ENCODE measurements at places on chromosomes 7 and 10.

- no peak for DNase-seq
Observed at GRCh38 chr10:54159924-54160323, 641.1 kb downstream of the PCDH15 start.

GRCh38 chr10:44552726-44553125, 167.8 kb upstream of the CXCL12 start:
- DNase-seq: no peak

- DNase-seq: peak; percentile 12
Observed at GRCh38 chr10:75283671-75284470, 48.1 kb upstream of the COMTD1 start.

DNA sequence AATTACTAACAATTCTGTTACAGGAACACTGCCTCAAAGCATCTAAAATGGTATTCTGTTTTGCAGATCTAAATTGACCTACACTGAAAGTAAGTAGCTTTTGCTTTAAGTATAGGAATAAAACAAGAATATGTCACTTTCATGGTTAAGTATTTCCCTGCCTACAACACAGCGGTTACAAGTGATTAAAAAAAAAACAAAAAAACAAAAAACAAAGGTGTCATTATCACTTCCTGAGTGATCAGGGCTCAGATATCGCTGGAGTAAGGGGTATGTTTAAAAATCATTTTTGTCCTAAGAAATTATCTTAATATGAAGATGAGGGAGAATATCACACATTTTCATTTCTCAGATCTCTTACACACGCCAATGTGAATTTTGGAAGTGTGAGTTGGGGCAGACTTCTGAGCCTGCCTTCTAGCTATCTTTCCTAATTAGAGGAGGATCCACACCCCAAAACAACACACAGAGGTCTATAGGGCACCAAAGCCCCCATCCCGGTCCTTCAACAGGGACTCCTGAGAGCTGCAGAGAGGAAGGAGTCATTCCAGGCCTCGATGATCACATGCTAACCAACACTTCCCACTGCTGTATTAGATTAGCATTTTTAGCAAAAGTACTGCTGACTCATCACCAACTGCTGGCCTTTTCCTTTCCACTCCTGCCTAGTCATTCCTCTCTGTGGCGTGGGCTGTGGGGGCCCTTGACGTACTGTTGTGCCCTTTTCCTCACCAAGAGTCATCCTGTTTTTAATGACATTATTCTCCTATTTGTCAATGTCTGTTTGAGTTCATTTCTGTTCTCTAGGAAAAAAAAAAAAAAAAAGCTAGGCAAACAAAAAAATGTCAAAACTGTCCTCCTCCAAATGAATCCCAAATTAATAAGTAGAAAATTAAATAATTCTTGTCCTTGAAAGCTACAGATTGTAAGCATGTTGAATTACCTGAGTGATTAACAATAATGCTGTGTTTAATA, 31.2 kb downstream of the PRTFDC1 start:
- DNase-seq: no peak

GRCh38 chr7:24786941-24787340, 29.7 kb upstream of the GSDME start:
- no peak for DNase-seq

- DNase-seq: no peak
Observed at GRCh38 chr7:33072471-33072870, 9.9 kb upstream of the NT5C3A start.

DNA sequence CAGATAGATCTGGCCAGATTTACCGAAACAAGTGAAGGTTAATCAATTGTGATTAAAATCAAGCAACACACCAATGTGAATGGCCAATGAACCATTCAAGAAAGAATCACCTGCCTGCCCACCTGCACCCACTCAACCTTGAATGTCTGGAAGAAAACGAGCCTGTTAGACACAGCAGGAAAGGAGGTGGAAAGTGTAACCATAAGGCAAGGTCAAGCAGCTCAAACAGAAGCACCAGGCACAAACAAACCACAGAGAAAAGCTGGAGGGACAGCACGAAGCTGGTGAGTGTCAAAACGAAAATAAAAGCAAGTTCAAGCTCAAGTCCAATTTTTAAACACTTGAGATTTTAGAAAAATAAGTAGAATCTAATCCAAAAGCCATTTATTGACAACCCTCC, 64.9 kb downstream of the STEAP1B start:
- no peak for DNase-seq

DNA sequence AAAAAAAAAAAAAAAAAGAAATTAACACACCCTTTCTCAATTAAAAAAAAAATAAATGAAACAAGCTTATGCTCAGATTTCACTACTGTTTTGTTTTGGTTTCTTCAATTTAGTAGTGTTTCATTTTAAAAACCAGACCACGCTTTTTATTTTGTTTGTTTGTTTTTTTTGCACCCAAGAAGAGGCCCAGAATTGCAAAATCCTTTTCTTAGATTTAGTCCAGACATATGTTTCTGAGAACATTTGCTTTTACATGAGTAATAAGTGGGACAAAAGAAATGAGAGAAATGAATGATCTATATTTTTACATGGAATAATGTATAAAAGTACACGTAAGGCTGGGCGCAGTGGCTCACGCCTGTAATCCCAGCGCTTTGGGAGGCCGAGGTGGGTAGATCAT, 34.5 kb upstream of the CAMK1D start:
- DNase-seq: no peak

- DNase-seq: peak; percentile 90
Observed at GRCh38 chr7:101507791-101508252, 121.3 kb downstream of the MYL10 start.

DNA sequence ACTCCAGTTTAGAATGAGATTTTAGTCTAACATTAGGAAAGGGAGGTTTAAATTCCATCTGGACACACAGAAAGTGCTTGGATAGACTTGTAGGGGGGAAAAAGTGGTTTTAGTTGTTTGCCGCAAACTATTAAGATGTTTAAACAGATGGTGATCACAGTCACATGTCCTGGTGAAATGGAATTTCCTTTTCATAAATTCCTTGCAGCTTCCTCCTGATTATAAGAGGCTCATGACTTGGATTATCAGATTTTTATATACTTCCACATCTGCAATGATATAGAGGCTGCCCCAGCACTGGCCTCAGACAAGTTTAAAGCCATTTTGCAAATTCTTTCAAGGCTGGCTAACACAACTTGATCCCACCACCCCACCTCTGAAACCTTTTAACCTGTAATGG, 106.4 kb upstream of the ARMC3 start:
- DNase-seq: no peak

DNA sequence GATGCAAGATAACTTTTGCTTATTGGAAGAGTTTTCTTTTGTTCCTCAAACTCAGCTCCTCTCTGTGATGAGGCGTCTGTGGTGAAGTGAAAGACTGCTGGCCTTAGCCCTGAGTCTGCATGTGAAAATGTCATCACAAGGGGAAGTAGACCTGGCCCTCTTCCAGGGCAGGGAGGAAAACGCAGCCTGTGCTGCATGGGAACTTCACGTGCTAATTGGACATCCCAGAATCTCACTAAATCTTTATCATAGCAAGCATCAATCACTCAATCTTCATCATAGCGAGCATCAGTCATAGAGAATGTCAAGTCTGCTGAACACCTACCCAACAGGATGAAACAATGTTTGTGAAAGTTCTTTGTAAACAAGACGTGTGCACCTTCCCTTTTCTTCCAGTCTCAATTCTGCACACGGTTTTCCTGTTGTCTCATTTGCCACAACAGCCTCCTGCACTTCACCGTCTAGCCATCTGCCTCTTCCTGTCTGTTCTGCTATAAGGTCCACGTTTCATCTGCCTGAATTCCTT, 314.6 kb downstream of the FRMD4A start:
- DNase-seq: no peak
